Renal pelvis (tissue), 12 donors: ENCODE measurements at places on chromosomes 2 and 18. TPM values are rescaled to one million over a fixed set of nuclear protein-coding genes. Genes with fewer than 3 reads are reported as not detected.
A peak's percentile ranks its signal among the peaks of the same experiment; 100 is the strongest.

The HNMT gene
- polyA plus RNA-seq, result 65.0 TPM

The PTPRM gene
- polyA plus RNA-seq, result 77.7 TPM

DNA sequence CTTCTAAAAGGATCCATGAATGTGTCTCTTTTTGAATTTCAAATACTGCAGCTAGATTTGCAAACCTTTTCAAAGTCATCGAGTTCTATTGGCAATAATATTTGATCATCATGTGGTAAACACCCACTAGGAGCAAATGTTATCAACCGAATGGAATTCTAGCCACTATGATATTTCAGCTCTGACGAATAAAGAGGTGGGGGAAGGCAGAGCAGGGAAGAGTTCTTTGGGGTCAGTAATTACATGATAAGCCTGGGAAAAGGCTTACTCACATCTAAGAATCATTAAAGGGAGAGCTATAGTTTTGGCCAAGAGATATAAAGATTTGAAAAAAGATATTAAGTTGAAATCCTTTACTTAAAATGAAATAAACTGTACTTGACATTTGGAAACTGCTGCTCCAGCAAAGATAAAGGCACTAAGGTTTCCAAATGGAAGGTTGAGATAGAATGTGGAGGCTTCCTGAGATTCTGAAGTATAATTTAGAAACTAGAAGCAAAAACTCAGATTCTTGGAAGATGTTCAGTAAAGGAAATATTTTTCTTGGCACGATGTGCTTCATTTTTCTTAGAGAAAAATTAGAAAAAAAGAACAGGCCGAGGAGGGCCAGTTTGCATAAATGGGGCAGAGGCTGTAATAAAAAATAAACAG lies 104.7 kb upstream of the ARHGAP28 start:
- no peak for DNase-seq

- DNase-seq, result peak; percentile 51
Observed at GRCh38 chr2:100064592-100065428, 77.6 kb downstream of the AFF3 start.

DNA sequence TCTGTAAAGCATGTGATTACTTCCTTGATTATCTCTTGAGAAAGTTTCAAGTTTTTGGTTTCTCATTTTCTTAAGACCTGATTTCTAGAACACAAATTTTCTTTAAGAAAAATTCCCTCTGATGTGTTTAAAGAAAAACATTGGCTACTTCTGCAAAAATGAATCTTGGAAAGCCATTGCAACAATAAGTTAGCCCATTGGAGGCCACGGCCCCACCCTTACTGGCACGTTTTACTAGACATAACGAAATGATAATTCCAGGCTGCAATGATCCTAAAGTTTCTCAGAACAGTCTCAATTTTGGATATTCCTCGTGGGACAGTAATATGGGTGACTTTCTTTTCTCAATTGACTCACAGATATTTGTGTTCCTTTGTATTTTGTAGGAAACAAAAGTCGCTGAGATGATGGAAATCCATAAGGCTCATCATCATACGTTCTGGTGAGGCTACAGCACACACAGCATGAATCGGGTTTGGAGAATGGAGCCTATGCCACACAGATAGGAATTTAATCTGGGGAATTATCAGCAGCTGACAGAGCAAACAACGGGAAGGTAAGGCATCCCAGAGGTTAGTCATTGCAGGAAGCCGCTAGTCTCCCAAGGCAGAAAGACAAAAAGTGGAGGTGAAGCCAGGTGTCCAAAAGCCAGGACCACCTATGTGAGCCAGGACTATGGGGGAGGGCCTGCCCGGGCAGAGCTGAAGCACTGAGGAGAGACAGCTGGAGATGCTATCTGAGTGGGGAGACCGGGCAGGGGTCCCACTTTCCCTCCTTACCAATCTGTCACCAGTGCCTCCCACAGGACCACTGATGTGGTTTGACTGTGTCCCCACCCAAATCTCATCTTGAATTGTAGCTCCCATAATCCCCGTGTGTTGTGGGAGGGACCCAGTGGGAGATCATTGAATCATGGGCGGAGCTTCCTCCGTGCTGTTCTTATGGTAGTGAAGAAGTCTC lies 35.9 kb downstream of the SOWAHC start:
- DNase-seq, result no peak

The PTPRN gene
- polyA plus RNA-seq, result 0.27 TPM

The LYG2 gene
- polyA plus RNA-seq, result 0.99 TPM

DNA sequence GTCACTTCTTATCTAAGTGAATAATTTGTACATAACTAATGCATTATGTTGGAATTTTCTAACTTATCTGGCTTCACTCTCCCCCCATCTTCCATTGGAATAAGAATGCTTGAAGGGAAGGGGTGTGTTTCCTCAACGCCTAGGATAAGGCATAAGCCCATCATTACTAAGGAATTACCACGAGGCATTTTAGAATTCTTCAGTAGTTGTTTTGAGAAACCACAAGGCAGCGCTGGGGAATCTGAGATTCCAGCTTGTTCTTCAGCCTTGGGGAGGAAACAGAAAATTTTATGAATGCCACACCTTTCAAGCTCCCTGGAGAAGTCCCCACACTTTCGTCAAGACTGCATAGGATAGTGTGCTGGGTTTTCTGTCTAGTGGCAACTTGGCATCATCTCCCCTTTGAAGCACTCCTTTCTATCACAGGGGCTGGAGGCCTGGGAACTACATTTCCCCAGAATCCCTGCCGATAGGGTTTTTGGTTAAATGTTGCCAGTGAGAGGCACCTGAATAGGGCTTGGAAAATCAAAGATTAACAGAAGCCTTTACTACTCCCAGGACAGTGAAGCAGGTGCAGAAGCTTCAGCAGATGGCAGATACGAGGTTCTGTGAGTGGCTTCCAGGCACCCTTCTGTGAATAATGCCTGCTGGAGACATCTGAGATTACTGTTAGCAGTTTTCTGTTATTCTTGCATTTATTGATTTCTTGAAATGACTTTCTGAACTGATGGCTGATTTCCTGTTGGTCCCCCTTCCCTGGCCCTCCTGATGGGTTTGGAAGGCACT lies 192.7 kb upstream of the REV1 start:
- no peak for DNase-seq

GRCh38 chr2:71206271-71206670 lies 20.6 kb downstream of the PAIP2B start:
- DNase-seq, result no peak

GRCh38 chr18:63085611-63086010 lies 234.0 kb downstream of the BCL2 start:
- DNase-seq, result no peak

DNA sequence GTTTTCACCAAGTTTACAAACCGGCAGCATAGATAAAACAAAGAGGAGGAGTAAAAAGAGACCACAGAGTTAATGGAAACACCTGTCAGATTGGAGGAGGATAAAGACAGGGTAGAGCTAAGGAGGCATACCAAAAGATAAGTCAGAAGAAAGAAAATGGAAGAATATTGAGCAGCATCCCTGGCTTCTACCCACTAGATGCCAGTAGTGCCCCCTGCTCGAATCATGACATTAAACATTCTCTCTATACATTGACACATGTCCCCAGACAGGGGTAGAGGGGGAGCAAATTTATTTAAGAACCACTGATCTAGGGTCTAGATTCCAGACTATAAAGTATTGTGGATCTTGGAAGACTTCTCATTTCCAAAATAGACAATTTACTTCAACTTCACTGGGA lies 159.8 kb upstream of the ETAA1 start:
- DNase-seq, result no peak

The BOK gene
- 28.4 TPM for polyA plus RNA-seq

GRCh38 chr18:37055137-37055802 lies 226.3 kb downstream of the KIAA1328 start:
- no peak for DNase-seq

- no peak for DNase-seq
Observed at GRCh38 chr2:98663511-98664090, 55.2 kb downstream of the UNC50 start.

DNA sequence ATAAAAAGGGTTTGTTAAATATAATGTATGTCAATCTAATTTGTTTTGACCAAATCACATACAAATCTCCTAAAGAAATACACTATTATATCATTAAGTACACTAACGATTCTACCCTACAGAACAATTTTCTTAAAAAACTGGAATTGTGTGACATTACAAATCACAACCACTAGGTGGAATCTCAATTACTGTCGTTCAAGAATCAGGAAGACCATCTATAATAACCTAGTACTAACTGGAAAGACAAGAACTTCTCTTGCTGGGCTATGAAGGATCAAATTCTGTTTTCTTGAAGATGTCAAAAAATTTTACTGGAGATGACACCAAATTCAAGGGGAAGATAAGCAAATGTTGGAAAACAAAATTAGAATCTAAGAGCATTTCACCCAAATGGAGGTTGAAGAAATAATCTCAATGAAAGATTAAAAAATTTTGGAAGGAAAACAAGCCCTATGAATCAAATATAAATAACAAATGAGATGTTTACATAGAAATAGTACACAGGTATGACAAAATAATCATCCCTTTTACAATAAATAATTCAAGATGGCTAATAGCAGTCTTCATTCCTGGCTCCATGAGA lies 110.9 kb downstream of the STK39 start:
- no peak for DNase-seq
